ENCODE measurements at places on chromosomes 13 and 19. TPM values are rescaled to one million over a fixed set of nuclear protein-coding genes. Genes with fewer than 3 reads are reported as not detected.

The MISP gene
- total RNA-seq, result not detected

The ZNF441 gene
- 70.2 TPM for total RNA-seq

The SIGLEC10 gene
- total RNA-seq, result 1.6 TPM

The ZNF730 gene
- total RNA-seq, result 21.5 TPM

The ZNF585A gene
- 12.5 TPM for total RNA-seq

The PLEKHJ1 gene
- 35.7 TPM for total RNA-seq

The CD33 gene
- 0.16 TPM for total RNA-seq

The SOX1 gene
- 8.3 TPM for total RNA-seq

The FPR1 gene
- total RNA-seq, result 6.7 TPM

The PLA2G4C gene
- total RNA-seq, result 9.7 TPM

The GARRE1 gene
- 20.7 TPM for total RNA-seq

The TMEM272 gene
- 0.16 TPM for total RNA-seq

The ACP7 gene
- not detected for total RNA-seq

The TEX101 gene
- not detected for total RNA-seq

The FAM216B gene
- total RNA-seq, result 0.78 TPM

The C5AR1 gene
- total RNA-seq, result 0.16 TPM

The ZNF230 gene
- total RNA-seq, result 10.3 TPM

The NCAN gene
- total RNA-seq, result 161 TPM

The SERP2 gene
- 30.7 TPM for total RNA-seq

The NRTN gene
- total RNA-seq, result not detected

Data from occipital lobe (tissue), 3 donors.